ENCODE measurements at places on chromosomes 16 and 17.

- no peak for DNase-seq
These were observed 9.5 kb downstream of the RNF213 start for GRCh38 chr17:80270104-80270503.

DNA sequence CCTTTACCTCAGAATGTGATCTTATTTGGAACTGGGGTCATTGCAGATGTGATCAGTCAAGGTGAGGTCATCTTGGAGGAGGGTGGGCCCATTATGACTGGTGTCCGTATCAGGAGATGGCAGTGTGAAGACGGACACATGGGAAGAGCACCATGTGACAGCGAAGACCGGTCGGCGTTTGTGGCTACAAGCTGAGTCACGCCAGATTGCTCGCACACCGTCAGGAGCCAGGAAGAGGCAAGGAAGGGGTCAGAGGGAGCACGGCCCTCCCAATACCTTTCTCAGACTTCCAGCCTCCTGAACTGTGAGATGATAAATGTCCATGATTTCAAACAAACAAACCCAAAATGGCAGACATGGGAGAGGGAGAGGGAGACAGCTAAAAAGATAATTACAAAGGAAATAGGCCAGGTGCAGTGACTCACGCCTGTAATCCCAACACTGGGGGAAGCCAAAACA lies 13.2 kb downstream of the STARD3 start:
- DNase-seq: no peak

- DNase-seq: peak; percentile 52
These were observed 15.4 kb upstream of the AKAP10 start for GRCh38 chr17:19992803-19993713.

- DNase-seq: no peak
These were observed 536.0 kb downstream of the HAPSTR1 start for GRCh38 chr16:9627427-9627826.

DNA sequence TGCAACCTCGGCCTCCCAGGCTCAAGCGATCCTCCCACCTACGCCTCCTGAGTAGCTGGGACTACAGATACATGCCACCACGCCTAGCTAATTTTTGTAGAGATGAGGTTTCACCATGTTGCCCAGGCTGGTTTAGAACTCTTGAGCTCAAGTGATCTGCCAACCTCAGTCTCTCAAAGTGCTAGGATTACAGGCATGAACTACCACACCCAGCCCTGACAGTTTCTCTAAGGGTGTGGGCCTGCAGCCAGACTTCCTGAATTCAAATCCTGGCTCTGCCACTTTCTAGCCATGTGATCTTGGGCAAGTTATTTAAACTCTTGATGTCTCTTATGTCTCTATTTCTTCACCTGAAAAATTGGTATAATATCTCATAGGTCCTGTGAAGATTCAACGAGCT lies 5.6 kb downstream of the CUEDC1 start:
- no peak for DNase-seq

DNA sequence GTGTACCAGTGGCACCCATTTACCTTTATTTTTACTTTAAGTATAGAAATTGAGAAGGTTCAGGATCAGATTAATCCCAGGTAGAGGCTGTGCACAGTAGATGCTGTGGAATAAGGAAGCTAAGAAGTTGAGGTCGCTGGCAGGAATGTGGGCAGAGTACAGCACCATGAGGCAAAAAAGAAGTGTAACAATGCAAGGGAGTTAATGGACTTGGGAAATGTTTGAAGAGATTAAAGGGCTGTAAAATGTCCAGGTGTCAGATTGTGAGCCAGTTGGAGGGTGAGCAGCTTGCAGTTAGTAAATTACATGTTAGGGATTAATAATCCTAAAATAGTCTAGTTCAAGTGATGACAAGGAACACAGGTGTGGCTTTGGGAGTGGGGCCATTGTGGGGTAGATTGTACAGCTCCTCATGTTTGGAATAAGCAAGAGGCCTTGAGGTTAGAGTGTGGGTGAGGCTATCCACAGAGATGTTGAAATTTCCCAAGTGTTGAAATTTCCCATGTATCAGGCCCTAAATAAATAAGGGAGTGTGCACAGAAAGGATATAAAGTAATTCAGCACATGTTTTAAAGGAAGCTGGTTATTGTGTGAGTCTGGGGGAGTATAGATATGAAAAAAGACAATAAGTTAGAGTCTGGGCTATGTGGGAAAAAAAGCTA lies 21.5 kb downstream of the TAT start:
- no peak for DNase-seq

- DNase-seq: peak; percentile 52
These were observed 13.4 kb upstream of the SULT1A1 start for GRCh38 chr16:28623172-28623711.

GRCh38 chr16:75621170-75621477 lies 2.0 kb downstream of the ADAT1 start:
- no peak for DNase-seq

- no peak for DNase-seq
These were observed 34.0 kb downstream of the PGS1 start for GRCh38 chr17:78412403-78412802.

DNA sequence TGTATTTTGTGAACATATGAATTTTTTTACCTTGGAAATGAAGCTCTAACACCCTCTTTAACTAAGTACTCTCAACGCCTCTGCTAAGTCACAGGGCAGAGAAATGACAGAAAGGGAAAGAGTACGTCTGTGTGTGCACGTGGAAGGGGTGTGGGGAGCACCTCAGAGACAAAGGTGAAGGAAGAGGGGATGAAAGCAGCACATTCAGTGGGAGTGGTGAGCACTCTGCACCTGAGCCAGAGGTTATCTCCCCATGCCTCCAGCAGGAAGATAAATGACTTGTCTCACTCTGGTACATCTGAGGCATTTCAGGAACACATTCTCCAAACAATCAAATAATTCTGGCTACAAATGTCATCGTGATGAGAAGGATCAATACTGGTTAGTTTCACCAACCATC lies 15.0 kb downstream of the GNA13 start:
- no peak for DNase-seq

GRCh38 chr17:1915889-1916288 lies 86.1 kb downstream of the RPA1 start:
- no peak for DNase-seq

DNA sequence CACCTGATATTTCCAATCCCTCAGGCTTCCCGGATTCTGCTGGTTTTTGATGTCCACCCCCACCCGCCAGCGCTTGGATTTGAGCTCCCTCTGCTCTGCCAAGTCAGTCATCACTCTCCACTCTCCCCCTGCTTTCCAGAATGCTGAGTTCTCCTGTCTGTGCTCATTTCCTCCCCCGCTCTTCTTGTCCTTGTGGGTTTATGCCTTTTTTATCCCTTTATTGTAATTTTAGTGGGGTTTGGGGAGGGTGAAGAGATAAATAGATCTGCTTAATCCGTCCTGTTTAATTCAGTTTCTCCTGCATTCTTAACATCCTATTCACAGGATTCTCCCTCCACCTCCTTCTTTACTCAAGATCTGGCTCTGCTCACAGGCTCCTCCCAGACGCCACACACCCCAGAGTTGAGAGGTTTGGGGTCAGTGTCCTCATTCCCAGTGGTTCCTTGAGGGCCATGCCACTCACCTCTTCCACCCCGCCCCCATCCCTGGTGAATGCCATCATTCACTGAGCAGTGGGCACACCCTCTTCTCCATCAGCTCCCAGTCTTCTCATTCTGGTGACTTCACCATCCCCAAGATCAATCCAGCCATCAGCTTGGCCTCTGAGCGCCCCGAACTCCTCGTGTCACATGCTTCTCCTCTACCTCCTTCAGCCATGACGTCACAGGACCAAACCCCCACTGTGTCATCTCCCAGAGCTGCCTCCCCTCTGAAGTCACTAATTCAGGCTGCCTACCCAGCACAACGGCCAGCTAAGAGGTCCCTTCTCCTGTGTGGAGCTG lies 15.1 kb upstream of the GUCY2D start:
- DNase-seq: no peak

- DNase-seq: no peak
These were observed 26.7 kb downstream of the KDM8 start for GRCh38 chr16:27229891-27230470.

DNA sequence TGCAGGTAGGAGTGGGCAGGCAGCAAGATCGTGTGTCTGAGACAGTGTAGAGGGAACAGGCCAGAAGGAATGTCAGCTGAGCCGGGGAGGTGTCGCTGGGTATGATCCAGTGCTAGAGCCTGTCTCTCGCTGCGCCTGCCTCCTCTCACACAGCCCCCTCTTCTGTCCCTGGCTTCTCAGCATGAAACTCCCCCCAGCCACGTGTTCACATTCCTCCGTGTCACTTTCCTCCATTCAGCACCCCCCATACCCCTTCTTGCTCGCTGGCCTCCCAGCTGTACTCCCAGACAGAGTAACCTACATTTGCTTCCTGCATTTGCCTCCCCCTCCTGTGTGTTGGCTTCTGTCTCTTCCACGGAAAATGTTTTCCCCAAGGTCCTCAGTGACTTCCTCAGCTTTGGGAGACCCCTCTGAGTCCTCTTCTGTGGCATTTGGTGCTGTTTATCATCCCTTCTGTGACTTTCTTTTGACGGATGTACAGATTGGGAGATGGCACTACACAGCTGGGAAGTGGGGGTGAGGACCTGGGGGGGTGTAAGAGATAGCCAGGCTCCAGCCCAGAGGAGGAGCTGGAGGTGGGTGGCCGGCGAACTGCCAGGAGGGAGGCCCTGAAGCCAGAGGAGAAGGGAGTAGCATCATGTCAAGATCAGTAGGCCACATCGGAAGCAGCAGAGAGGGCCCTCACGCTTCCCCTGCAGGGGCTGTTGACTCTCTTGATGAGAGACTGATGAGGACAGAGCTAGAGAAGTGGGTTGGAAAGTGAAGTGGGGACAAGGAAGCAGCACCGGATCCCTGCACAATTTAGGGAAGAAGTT lies 19.2 kb downstream of the SGF29 start:
- no peak for DNase-seq

- DNase-seq: no peak
These were observed 3.2 kb upstream of the PER1 start for GRCh38 chr17:8155231-8155995.

- no peak for DNase-seq
These were observed 79.2 kb downstream of the SLC39A11 start for GRCh38 chr17:73013301-73013700.

GRCh38 chr16:71351558-71351901 lies 7.0 kb upstream of the CALB2 start:
- no peak for DNase-seq

GRCh38 chr17:74272731-74273201 lies 1.3 kb upstream of the DNAI2 start:
- no peak for DNase-seq

DNA sequence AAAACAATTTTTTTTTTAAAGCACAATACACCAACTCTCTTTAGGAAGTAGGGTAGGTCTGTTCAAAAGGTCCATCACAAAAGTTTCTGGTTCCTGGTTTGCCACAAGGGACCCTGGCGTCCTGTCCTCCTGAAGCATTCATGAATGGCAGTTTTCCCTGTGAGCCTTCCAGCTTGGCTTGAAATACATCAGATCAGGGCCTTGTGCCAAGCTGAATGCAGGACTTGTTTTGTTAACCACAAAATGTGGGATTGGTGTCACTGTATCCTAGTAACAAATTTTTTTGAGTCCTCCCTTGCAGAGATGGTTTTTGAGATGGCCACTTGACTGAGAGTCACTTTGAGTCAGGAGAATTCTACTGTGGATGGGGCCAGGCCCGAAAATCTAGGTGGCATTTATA lies 3.9 kb downstream of the GNAO1 start:
- DNase-seq: no peak

GRCh38 chr16:8776129-8776584 lies 21.3 kb downstream of the TMEM186 start:
- DNase-seq: no peak

DNA sequence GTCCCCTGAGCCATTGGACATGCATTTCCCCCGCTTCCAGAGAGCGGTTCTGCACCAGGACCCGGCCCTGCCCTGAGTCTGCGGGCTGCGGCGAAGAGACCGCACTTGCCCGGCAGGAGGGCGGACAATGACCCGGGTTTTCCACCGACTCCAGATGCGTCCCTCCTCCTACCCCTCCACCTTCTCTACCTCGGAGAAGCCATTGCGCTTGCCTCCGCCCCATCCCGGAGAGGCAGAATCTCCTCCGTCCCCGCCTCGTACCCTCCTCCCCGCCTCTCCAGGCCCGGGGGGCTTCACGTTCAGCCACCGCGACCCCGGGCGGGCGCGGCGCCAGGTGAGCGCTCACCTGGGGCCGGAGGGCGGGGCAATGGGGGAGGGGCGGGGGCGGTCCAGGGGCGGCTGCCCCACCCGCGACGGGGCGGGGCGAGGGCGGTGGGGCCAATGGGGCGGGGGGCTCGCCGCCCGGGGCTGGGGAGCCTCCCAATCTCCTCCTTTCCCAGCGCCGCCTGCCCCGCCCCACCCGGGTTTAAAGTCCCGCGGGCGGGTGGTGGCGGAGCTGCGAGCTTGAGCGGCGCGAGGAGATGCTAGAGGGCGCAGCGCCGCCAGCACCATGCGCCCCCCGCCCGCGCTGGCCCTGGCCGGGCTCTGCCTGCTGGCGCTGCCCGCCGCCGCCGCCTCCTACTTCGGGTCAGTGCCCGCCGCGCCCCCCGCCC lies at the start of gene WNT9B:
TSS of gene WNT9B (plus strand) at position 555 of the 713 bp plus-strand sequence. CDS start at position 611, 56 bp downstream.
- no peak for DNase-seq

GRCh38 chr16:78177987-78178386 lies 78.5 kb downstream of the WWOX start:
- no peak for DNase-seq

DNA sequence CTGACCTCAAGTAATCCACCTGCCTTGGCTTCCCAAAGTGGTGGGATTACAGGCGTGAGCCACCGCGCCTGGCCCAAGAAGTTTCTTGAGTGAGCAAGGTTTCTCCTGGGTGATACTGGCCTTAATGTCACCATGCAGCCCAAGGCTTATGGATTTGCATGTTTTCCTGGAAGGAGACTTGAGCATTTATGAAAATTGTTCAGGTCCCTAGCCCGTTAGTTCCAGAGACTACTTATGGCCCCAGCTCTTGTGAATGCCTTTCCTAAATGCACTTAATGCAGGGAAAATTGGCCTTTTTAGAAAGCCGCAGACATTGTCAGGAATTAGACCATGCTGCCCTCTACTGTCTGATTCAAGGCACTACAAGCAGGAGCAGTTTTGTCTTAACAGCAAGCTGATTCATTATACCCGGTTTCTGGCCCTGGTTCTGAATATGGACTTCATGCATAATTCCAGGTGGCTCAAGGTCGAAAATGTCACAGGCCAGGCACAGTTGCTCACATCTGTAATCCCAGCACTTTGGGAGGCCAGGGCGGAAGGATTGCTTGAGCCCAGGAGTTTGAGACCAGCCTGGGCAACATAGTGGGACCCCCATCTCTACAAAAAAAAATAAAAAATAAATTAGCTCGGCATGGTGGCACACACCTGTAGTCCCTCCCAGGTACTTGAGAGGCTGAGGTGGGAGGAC lies 91.3 kb downstream of the SNX29 start:
- peak; percentile 30 for DNase-seq

- no peak for DNase-seq
These were observed 378.8 kb upstream of the TNRC6C start for GRCh38 chr17:77579682-77580081.

- peak; percentile 37 for DNase-seq
These were observed 3.2 kb downstream of the ZSCAN10 start for GRCh38 chr16:3095869-3096268.

GRCh38 chr17:46770818-46771560 lies 47.5 kb downstream of the WNT3 start:
- DNase-seq: peak; percentile 16

- DNase-seq: no peak
These were observed 22.9 kb upstream of the PRSS54 start for GRCh38 chr16:58317608-58318152.

- DNase-seq: no peak
These were observed 7.4 kb upstream of the ETV4 start for GRCh38 chr17:43553573-43553972.

GRCh38 chr16:84606081-84606875 lies 11.6 kb downstream of the COTL1 start:
- DNase-seq: no peak

Measured in stimulated activated CD8-positive, alpha-beta memory T cell treated with anti-CD3 and anti-CD28 coated beads, Interleukin-4, amount 100 ng/mL, for 24 hours (primary cell).